Central memory CD4-positive, alpha-beta T cell (primary cell): ENCODE measurements at places on chromosomes 6 and 20.

GRCh38 chr6:18527836-18528743, 140.9 kb downstream of the RNF144B start:
- no peak for DNase-seq

- DNase-seq: no peak
These were observed 609.3 kb upstream of the CITED2 start for GRCh38 chr6:139983555-139984276.

GRCh38 chr6:164502833-164503232, 806.6 kb downstream of the C6orf118 start:
- no peak for DNase-seq

GRCh38 chr20:63364801-63365585, 3.8 kb upstream of the CHRNA4 start:
- no peak for DNase-seq

DNA sequence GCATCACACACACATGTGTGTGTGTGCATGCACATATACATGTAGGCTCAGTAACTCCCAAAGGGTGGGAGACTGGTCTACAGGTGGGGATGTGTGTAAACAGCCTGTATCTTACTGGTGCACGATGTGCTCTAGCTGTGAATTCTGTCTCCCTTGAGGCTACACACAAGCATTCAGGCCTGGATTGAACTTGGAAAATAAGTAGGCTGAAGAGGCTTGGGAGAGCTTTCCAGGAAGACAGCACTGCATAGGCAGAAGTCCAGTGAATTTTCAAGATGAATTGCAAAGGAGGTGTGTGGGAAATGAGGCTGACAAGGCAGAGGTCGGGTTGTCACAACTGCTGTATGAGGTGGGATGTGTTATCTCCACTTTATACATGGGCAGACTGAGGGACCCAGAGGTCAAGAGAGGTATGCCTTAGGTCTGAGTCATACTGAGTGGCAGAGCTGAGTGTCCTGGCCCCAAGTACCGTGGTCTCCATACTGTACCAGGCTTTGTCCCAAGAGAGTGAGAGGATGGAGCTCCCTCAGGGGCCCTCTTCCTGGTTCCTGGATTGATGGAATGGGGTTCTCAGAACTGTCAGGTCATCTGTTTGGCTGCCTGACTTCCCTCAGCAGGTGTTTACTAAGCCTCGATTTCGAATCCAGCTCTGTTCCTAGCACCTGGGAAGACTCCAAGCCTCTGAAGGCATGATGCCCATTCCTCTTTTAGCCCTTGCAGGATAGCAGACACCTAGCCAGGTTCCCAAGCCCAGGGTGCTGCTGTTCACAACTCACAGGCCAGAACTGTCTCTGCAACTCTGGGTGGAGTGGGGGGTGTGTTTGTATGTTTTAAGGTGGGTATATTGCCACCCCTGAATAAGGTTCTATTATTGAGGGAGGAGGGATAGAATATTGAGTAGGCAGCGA, 14.4 kb downstream of the SNPH start:
- DNase-seq: no peak

GRCh38 chr6:31836047-31836473, 8.5 kb downstream of the HSPA1B start:
- DNase-seq: no peak

DNA sequence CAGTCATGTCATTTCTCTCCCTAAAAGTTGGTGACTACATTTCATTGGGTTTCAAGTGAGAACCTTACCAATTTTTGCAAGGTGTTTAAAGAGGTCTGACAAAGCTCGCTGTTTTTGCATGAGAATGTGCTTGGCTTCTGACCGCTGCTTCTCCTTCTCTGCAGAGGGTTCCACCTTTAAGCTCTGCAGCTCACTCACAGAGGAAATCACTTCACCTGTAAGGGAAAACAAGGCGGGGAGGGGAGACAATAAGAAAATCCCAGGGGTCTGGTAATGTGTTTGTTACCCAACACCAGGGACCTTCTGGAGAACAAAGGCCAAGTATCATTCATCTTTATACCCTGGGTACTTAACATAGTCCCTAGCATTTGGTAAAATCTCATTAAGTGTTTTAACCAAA, 40.0 kb upstream of the LYRM2 start:
- DNase-seq: no peak

GRCh38 chr6:11917951-11918738, 94.0 kb upstream of the HIVEP1 start:
- DNase-seq: no peak

- no peak for DNase-seq
These were observed 26.1 kb upstream of the GABRR1 start for GRCh38 chr6:89243331-89243629.

GRCh38 chr20:10986586-10986985, 312.8 kb upstream of the JAG1 start:
- no peak for DNase-seq

- DNase-seq: peak; percentile 49
These were observed 47.1 kb downstream of the IGF2R start for GRCh38 chr6:160015778-160016684.

DNA sequence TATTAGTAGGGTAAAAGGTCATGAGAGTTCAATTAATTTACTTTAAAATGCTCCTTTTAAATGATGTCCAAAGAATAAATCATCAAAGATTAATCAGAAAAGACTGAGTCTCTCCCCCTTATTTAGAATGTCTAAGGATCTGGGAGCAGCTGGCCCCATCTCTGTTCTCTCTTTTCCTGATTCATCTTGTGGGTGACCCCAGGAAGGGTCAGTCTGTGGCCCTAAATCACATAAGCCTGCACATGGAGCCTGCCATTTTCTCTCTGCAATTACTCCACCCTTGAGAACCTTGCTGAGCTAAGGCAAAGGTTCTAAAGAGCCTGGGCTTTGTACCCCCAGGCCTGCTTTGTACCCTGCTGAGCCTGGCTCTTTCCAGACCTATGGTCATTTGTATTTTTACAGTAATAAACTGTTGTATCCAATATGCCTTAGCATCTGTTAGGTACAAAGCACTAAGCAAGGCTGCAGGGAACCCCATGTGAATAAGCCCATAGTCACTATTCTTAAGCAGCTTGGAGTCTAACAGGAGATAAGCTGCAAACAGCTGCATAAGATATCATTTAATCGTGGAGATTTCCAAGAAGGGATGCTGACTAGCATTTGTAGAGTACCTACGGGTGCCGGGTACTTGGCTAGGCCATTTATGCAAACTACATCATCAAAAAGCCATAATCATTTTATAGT, 431.0 kb upstream of the MARCKS start:
- DNase-seq: no peak

GRCh38 chr6:84618046-84618752, 146.2 kb downstream of the TBX18 start:
- no peak for DNase-seq

- no peak for DNase-seq
These were observed 297.8 kb downstream of the GJA1 start for GRCh38 chr6:121733234-121733633.

DNA sequence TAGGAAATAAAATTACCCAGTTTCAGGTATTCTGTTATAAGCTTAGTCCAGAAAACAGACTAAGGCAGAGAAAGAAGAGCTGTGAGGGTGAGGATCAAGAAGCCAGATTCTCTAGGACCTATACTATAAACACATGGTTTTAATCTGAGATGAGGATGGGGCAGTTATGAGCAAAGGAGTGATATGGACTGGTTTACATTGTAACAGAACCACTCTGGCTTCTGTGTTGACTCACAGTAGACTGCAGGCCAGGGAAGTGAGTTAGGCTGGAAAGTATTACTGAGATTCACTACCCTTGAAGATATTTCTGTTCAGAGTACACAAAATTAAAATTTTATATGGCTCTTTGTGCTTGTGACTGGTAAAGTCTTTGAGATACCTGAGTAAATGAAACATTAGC, 3.2 kb upstream of the RWDD1 start:
- DNase-seq: no peak

DNA sequence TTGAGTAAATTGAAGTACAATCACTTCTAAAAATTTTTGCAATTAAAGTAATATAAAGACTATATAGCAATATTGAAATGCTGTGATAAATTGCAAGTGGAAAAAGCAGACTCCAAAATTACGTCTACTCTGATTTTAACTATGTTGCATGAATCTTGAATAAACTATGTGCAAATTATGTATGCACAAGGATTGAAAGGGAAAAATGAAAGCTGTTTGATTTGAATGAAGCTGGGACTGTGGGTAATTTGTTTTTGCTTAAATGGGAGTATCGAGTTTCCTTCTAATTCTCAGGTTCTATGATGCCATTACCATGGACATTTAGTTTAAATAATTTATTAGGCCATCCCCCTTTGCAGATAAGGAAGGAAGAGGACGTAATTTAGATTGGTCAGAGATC, 198.7 kb upstream of the MYLIP start:
- DNase-seq: no peak

- no peak for DNase-seq
These were observed 34.7 kb downstream of the KIF25 start for GRCh38 chr6:168032005-168032760.

GRCh38 chr20:38084425-38084951, 50.9 kb downstream of the RPRD1B start:
- DNase-seq: no peak

GRCh38 chr6:154466139-154466538, 44.3 kb downstream of the CNKSR3 start:
- DNase-seq: no peak

- DNase-seq: no peak
These were observed 227.6 kb downstream of the ALDH8A1 start for GRCh38 chr6:134722200-134722870.

DNA sequence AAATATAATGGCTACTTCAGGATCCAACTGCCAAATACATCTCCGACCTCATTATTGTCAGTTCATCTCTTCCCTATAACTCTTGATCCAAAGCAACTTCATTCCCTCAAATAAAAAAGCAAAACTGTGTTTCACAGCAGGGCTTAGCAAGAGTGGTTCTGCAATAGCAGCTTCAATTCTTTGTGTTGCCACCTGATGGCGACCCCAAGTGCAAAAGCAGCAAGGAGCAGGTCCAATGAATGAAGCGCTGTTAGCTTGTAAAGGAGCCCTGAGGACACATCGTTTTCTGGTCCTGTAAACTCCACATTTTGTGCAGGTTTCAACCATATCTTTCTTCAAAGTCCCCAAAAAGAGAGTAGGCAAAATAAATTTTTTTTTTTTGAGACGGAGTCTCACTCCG, 19.6 kb downstream of the RTN4IP1 start:
- no peak for DNase-seq

GRCh38 chr20:62761759-62762131, 34.5 kb upstream of the MRGBP start:
- no peak for DNase-seq

DNA sequence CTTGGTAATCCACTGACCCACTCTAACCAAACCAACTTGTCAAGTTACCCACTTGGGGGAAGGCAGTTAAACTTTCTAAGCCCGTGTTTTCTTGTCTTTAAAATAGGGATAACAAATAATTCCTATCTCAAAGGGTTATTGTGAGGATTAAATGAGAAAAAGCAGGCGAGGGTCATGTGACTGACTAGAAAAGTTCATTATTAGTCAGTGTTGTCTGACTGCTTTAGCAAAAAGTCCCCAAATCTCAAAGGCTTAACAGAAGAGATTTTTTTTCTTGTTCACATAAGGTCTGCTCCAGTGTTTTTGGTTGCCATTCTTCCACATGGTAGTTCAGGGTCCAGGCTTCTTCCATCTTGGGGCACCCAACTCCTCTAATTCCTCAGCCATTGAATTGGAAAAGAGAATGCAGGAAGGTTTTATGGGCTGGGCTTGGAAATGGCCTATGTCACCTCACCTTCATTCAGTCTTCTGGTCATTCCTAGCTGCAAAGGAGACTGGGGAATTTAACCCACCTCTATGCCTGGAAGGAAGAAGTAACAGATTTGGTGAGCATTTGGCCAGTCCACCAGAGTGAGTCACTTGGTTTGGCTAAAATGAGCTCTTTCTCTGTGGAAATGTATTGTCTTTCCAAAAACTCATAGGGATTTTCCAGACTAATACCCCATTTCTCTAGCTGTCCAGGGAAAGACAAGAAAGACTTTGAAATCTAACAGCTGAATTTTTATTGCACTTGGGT, 77.0 kb downstream of the CAP2 start:
- DNase-seq: no peak

GRCh38 chr20:10602221-10602871, 71.5 kb downstream of the JAG1 start:
- no peak for DNase-seq

DNA sequence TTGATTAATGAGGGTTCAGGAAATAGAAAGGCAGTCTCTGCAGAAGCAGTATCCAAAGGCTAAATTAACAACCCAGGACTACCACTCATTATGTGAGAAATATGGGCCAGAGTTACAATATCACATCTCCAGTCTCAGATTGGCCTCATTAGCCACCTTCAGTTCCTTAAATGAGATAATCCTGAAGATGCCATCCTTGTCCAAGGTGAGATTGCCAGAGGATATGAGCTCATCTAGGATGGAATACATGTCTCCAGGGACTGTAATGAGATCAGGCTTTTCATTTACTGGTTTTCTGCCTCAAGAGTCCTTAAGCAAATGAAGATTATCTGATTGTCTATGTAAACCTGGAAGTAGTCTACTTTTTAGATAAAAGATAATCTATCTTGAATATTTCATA, 196.3 kb downstream of the FUT9 start:
- DNase-seq: no peak

GRCh38 chr20:19835533-19836222, 77.6 kb downstream of the RIN2 start:
- DNase-seq: no peak

DNA sequence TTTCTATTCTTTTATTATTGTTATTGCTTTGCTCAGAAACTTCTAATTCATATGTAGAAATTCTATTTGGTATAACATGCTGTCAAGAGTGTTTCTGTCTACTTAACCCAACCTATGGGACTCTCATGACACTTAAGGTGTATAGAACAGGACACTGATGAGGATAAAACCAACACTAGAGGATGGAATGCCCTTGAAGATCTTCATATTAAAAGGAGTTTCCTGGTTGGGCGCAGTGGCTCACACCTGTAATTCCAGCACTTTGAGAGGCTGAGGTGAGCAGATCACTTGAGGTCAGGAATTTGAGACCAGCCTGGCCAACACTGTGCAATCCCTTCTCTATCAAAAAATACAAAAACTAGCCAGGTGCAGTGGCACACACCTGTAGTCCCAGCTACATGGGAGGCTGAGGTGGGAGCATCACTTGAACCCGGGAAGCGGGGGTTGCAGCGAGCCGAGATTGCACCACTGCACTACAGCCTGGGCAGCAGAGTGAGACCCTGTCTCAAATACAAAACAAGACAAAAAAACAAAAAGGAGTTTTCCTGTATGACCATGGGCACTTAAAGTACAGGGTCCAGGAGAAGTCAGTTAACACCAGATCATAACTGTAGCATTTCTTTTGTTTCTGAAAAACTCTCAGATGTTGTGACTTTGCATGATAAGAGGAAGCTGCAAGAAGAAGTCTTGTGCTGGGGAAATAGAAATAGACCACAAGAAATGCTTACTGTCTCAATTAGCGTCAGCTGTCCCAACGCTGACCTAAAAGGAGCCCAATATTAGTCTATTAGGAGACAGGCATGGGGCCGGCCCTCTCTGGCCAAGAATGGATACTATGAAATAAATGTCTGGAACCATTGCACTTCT, 38.9 kb upstream of the CD2AP start:
- DNase-seq: no peak

GRCh38 chr20:20204256-20204655, 151.9 kb downstream of the CFAP61 start:
- no peak for DNase-seq

- peak; percentile 26 for DNase-seq
These were observed 1.6 kb upstream of the HEY2 start for GRCh38 chr6:125747589-125748405.
